Nephron progenitor cell (in vitro differentiated cells): ENCODE measurements at places on chromosomes 13 and 19.

DNA sequence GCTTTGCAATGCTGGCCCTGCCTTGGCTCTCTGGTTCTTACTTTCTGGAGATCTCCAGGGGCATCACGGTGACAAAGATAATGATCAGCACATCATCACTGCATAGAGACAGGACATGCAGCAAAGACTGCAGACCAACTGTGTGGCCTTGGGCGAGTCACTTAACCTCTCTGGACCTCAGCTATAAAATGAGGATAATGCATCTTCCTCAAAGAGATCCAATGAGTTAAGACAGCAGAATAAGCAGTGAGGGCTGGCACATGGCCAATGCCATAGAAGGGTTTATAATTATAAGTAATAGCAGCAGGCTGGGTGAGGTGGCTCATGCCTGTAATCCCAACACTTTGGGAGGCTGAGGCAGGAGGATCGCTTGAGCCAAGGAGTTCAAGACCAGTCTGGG lies 2.4 kb downstream of the MAG start:
- H3K4me3 ChIP-seq: no peak overlapping the region
- no peak for DNase-seq
- H3K36me3 ChIP-seq: no peaks in the 10 kb centered on the region
- H3K4me1 ChIP-seq: peaks cover 15% of the 10 kb centered on the region

- peaks cover 26% of the 10 kb centered on the region for H3K36me3 ChIP-seq
- peak overlapping the region; percentile 68 for H3K27ac ChIP-seq
- peak; percentile 48 for DNase-seq
- peaks cover 10% of the 10 kb centered on the region for H3K4me1 ChIP-seq
- no peaks in the 10 kb centered on the region for H3K27me3 ChIP-seq
Measured at GRCh38 chr19:17052439-17052838, 22.8 kb downstream of the HAUS8 start.

DNA sequence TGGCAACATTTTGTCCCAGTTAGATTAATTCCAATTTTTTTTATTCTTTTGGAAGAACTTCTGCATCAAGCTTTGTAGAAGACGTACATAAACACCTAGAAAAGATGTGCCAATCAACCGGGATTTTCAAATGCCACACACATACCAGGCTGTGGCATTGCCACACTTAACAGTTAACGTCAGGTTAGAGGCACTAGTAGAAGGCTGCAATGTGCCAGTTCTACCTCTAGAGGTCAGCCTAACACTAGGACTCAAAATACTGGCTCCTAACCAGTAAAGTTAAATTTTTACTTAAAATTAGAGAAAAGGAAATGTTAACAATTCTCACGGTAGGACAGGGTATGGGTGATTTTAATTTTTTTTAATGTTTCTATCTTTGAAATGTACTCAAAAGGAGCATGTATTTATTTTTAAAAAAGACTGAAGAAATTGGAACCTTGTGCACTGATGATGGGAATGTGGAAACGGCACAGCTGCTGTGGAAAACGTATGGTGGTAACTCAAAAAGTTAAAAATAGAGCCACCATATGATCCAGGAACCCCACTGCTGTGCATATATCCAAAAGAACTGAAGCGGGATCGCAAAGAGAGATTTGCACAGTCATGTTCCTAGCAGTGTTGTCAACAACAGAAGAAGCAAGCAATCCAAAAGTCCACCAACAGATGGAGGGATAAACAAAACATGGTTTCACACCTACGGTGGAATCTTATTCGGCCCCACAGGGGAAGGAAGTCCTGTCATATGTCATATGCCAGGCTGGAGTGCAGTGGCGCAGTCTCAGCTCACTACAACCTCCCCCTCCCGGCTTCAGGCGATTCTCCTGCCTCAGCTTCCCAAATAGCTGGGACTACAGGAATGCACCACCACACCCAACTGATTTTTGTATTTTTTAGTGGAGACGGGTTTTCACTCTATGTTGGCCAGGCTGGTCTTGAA lies 30.3 kb downstream of the CRYL1 start:
- H3K27ac ChIP-seq: no peak overlapping the region
- no peak overlapping the region for H3K4me3 ChIP-seq
- H3K36me3 ChIP-seq: no peaks in the 10 kb centered on the region
- peak; percentile 64 for DNase-seq
- peaks cover 10% of the 10 kb centered on the region for H3K27me3 ChIP-seq

DNA sequence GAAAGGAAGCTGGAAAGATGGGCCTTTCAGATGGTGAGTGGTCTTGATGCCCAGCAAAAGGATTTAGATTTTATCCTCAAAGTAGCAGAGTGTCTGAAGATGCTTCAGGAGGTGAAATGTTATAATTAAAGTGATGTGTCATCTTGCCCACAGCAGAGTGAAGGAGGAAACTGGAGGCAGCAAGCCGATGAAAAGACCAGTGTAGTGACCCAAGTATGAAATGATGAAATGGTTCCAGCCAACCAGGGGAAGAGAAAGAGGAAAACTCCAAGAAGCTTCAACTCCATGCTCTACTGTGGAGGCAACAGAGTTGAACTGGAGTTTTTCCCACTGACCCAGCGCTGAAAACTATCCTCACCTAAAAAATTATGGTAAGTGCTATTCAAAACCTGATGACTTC lies 66.7 kb downstream of the FOXO1 start:
- H3K4me3 ChIP-seq: no peak overlapping the region
- H3K27ac ChIP-seq: peak overlapping the region; percentile 86
- no peak for DNase-seq
- no peaks in the 10 kb centered on the region for H3K27me3 ChIP-seq
- H3K4me1 ChIP-seq: peaks cover 34% of the 10 kb centered on the region
